ENCODE measurements at places on chromosomes 16 and 17.
A peak's percentile ranks its signal among the peaks of the same experiment; 100 is the strongest.

DNA sequence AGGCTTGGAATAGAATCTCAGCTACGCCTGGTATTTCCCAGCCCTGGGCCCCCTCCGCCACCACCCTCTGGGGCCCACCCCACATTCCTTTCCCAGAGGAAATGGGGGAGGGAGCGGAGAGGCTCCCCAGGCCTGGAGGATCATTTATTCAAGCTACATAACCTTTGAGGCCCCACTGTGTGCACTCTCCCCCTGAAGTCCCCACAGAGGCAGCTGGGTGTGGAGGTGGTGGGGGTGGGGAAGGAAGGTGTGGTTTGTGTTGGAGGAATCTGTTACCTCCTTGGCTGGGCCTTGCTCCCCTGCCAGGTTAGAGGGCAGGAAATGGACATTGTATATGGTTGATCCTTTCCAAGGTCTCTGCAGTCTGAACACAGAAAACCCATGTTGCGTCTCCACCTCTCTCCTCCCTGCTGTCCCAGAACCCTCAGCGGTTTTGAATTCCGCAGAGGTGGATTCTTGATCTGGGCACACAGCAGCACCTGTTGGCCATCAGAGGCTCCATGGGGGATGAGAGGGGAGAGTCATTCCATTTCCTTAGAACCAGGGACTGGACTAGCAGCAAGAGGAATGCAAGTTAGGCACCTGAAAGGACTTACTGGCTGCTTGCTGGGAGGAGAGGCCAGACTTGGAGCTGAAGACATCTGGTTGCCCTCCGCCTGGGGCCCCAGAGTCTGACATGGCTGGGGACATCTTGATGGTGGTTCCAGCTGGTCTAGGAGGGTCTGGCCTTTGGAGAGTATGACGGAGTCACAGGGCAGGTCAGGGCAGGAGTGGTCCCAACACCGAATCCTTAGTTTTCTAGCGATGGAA lies 23.0 kb downstream of the ARHGAP23 start:
- DNase-seq, result no peak

DNA sequence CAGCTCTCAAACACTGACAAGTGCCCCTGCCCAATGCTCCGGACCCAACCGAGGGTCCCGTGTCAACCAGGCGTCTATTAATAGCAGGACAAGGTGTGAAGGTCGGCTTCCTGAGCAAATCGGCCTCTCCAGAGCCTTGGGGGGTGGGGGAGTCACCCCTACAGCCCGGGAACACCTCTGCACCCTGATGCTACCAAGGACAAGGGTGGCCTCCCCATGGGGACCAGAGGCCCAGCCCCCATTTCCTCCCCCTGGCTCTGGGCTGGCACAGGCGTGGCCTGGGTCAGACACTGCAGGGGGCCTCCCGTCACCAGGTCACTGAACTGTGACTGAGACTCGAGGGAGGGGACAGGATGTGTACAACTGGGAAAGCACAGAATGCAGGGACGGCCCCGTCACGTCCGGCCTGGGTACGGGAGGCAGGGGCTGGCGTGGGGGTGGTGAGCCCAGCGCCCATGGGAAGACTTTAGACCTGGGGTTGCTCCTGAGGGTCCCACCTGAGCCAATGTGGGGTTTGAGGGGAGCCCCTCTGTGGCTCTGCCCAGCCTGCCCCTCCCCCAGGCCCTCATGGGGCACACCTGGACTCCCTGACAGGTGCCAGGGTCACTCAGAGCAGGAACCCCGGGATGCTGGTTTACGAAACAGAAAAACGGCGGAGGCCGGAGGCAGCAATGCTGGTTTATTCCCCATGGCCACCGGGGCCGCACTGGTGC lies 579 bp upstream of the CYBA start:
- DNase-seq, result peak; percentile 76

DNA sequence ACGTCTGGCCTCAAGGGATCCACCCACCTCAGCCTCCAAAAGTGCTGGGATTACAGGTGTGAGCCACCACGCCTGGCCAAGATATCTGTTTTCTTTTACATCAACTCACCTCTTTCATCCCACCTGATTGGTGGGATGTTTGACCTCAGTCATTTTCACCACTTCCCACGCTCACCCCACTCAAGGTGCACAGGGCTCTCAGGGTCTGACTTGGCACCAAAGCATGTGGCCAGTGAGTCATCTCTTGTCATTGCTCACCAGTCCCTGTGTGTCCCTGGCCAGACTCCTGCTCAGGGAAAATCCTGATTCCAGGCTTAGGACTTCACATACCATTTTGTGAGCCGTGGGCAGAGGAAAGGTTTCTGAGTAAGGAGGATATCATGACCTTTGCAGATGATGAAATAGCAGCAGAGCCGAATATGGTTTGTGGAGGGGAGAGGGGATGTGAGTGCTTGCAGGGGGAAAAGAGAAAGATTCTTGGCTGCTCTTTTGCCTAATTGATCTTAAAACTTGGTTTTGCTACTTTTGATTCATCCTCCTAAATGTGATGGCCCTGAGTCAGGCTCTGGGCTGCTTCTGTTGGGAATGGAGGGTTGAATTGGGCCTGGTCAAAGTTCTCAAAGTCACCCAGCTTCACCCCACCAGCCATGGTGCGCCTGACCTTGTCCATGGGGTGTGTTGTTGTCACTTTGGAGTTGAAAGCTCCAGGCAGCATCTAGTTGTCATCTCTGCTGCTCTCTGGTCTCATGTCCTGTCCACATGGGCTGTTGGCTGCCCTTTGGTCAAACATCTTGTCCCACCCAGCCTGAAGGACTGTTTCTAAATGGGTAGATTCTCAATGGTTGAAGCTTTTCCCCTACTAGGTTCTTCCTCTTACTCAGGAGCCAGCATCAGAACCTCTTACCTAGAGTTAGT lies 6.0 kb upstream of the KCNH6 start:
- peak; percentile 46 for DNase-seq

GRCh38 chr17:65931246-65932149 lies 260.4 kb downstream of the CEP112 start:
- DNase-seq, result no peak

- DNase-seq, result no peak
These were observed 29.0 kb upstream of the HEATR6 start for GRCh38 chr17:60107526-60108257.

DNA sequence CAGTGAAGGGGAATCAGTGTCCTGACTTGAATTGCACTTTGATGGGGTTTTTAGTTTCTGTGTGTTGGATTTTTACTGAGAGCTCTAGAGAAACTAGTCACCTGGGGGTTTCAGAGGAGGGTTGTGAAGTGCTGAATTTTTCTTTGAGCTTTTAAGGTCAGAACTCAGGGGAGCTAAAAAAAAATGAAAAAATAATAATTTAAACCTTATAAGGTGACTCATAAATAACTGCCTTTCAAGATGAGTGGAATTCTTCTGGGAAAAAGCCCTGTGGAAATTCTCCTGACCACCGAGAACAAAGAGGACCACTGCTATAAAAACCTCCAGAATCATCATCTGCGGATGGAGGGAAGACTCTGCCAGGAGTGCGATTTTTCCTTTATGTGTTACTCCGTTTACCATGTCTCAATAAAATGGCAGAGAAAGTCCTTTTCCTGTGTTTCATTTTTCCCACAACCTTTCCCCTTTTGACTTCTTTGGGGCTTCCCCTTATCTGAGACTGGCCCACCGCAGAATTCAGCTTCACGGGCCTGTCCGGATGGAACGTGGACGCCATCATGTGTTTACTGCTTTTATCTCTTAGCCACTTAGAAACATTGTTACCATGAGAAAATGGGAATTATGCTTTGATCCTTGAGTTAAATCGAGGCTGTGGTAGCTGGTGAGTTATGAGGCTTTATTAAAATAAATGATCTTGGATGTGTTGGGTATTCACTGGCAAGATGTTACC lies 39.7 kb downstream of the RPTOR start:
- no peak for DNase-seq

DNA sequence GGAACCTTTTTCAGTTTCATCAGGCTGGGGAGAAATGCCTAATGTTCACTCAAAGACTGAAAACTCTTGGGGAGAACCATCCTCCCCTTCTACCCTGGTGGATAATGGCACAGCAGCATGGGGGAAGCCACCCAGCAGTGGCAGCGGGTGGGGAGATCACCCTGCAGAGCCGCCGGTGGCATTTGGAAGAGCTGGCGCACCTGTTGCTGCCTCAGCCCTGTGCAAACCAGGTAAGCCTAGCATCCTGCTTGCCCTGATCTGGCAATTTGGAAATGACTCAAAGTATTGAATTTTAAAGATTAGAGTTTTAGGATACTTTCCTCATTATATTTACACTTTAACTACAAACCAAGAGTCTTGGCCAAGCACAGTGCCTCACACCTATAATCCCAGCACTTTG lies 63.8 kb downstream of the TMC6 start:
- DNase-seq, result no peak

GRCh38 chr17:48719642-48720265 lies 2.6 kb downstream of the PRAC1 start:
- DNase-seq, result no peak

DNA sequence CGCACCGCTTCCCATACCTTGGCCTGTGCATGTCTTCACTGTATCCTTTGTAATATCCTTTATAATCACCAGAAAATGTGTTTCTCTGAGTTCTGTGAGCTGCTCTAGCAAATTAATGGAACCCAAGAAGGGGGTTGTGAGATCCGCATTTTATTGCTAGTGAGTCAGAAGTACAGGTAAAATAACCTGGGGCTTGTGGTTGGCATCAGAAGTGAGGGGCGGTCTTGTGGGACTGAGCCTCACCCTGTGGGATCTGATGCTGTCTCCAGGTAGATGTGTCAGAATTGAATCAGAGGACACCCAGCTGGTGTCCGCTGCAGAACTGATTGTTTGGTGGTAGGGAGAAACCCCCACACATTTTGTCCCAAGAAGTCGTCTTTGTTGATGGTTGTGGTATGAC lies 382.4 kb downstream of the SNX29 start:
- DNase-seq, result no peak

GRCh38 chr16:23424292-23424958 lies 28.6 kb downstream of the COG7 start:
- no peak for DNase-seq

- no peak for DNase-seq
These were observed 3.8 kb downstream of the SULT1A2 start for GRCh38 chr16:28592979-28593553.

- DNase-seq, result no peak
These were observed 27.7 kb downstream of the DHRS7C start for GRCh38 chr17:9763643-9764042.

DNA sequence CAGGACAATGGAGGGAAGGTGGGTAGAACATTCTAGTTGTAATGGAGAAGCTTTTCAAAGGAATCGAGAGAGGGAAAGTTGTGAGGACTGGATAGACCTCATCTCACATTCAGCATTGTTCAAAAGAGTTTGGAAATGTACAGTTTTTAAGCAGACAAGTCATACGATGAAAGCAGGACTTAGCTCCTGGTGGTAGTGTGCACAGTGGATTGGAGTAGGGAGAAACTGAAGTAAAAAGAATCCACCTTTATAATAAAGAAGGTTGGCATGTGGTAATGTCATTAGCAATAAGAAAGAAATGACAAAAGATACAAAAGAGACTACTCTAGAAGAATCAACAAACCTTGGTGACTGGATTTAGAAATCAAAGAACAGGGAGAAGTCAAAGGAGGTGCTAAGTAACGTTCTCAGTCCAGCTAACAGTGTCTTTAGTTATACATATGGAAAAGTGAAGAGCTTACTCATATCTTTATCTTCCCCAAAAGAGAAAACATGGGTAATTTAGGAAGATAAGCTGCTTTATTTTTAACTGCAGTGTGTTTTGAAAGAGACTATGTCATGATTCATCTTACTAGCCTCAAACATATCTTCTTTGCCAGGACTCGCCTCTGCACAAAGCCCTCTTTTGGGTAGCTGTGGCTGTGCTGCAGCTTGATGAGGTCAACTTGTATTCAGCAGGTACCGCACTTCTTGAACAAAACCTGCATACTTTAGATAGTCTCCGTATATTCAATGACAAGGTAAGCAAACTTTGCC lies 18.7 kb upstream of the EVI2A start:
- no peak for DNase-seq

DNA sequence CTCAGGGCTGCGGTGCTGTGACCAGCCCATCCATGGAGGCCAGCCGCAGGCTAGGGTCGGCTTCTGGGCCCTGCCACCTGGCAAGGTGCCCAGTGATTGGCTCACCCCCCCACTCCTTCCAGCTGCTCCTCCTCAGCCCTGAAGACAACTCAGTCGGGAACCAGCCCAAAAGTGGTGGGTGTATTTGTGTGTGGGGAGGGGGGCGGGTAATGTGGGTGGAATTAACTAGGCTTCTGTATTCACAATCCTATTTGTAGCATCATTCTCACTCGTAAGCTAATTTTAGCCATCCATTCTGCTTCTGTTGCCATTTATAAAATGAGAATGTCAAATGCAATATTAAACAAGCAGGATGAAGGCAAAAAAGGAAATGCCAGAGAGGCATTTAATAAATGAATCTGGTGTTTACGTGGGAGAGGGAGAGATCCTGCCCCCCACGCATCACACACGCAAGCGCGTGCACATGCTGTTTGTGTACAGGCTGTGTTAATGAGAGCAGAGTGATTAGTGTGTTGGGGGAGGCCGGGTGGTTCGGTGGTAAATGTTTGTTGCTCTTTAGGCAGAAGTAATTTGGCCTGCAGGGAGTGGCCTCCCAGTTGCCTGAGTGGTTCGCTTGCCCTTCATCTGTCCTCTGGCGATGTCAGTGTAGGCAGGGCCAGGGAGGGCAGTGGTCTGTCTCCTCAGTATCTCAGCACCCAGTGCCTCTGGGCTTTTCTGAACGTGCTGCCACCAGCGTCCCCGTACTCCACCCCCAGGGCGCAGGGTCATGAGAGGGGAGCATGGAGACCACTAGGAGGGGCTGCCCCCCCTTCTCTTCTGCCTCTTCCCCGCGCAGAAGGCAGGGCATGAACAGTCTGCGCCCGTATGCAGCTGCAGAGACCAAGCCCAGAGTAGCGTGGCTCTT lies 140.1 kb downstream of the CCDC182 start:
- DNase-seq, result no peak

GRCh38 chr17:32970281-32970680 lies 21.4 kb upstream of the SPACA3 start:
- no peak for DNase-seq

DNA sequence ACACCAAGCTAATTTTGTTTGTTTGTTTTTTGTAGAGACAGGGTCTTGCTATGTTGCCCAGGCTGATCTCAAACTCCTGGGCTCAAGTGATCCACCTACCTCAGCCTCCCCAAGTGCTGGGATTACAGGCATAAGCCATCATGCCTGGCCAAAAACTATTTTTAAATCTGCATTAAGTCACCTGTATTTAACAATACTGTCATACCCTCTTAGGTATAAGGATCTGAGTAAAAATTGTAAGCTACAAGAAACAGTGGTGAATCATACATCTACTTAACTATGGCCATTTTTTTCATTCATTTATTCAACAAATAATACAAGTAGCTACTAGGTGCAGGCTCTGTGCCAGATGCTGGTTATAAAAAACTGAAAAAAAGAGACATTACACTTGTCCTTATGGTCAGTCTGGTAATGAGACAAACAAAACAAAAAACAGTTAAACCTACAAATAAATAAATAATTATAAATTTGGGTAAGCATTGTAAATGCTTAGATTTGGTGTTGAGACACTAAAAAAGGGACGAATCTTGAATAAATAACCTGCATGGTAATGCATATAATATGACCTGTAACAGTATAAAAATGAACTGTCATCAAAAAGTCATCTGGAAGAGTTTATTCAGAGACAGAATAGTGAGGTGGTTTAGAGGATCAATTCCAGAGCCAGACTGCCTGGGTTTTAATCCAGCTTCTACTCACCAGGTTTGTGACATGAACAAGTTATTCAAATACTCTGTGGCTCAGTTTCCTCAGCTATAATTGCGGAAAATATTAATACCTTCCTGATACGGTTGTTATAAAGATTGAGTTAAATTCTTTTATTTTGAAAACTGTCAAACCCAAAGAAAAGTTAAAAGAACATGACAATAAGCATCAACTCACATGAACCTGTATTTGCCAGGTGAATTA lies 26.8 kb downstream of the BRIP1 start:
- no peak for DNase-seq

GRCh38 chr17:27644586-27644985 lies 13.6 kb downstream of the LGALS9 start:
- no peak for DNase-seq

Measured in activated T-cell treated with anti-CD3 and anti-CD28 coated beads for 48 hours (primary cell).